Peyer's patch (tissue), 4 donors: ENCODE measurements at places on chromosomes 5 and 9. TPM values are rescaled to one million over a fixed set of nuclear protein-coding genes. Genes with fewer than 3 reads are reported as not detected.

Gene MOB3B
- 24.8 TPM for total RNA-seq

Gene ROPN1L
- not detected for total RNA-seq

Gene ANKRD31
- 0.19 TPM for total RNA-seq

Gene GCNT4
- total RNA-seq = 3.3 TPM

Gene SPINK7
- total RNA-seq = not detected

GRCh38 chr9:34589636-34590380, at the start of gene CNTFR:
TSS of gene CNTFR (minus strand) at chr9:34589724. CDS start at chr9:34568981, 20,743 bp downstream.
- no peaks in the 10 kb centered on the region for H3K4me1 ChIP-seq
- DNase-seq = peak; percentile 66
- H3K4me3 ChIP-seq = peak within 1 kb of the TSS; percentile 28

DNA sequence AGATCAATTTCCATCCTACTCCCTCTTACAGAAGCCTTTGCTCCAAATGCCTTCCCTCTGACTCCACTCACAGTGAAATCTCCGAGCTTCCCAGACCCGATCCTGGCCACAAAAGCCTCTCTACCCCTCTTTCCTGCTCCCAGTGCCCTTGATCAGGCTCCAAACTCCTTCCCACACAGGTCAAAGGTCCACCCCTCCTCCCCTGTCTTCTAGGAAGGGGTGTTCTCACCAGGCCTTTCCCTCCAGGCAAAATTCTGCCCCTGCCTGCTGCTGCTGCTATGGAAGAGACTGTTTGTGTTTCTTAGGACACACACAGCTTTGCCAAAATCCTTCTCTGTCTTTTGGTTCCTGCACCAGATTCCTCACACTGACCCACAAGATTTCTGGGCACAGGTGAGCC, 85.8 kb upstream of the ALDH1A1 start:
- DNase-seq = peak; percentile 33
- H3K4me3 ChIP-seq = no peak overlapping the region
- no peaks in the 10 kb centered on the region for H3K27me3 ChIP-seq
- no peaks in the 10 kb centered on the region for H3K4me1 ChIP-seq

DNA sequence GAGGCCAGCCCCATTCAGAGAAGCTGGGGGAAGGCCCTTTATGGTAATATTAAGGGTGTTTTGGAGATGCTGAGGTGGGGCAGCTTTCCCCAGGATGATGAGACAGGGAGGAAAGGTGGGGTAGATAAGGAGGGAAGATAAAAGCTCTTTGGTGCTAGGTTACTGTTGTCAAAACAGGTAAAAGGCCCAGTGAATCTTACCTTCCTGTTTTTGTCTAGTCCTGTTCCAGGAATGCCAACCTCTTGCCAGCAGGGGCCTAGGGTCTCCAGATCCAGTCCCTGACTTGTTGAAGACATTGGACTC, 797 bp upstream of the CCL27 start:
- no peak overlapping the region for H3K27ac ChIP-seq
- H3K4me3 ChIP-seq = no peak overlapping the region
- H3K36me3 ChIP-seq = no peaks in the 10 kb centered on the region
- no peak for DNase-seq

DNA sequence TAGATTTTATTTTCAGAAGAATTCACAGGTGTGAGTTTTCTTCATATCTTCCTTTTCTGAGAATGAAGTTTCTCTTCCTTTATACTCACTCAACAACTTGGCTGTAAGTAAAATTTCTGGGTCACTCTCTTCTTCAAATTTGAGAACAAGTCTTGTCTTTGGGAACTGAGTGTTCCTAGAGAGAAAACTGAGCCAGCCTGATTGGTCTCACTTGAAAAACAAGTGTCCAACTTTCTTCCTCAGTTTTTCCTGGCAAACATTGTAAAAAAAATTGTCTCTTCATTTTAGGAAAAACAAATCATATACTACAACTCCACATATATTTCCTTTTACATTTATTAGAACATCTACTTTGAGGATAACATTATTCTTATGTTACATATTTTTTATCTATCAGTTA, 156.1 kb upstream of the GHR start:
- no peaks in the 10 kb centered on the region for H3K4me1 ChIP-seq
- H3K27ac ChIP-seq = no peak overlapping the region
- H3K36me3 ChIP-seq = no peaks in the 10 kb centered on the region

DNA sequence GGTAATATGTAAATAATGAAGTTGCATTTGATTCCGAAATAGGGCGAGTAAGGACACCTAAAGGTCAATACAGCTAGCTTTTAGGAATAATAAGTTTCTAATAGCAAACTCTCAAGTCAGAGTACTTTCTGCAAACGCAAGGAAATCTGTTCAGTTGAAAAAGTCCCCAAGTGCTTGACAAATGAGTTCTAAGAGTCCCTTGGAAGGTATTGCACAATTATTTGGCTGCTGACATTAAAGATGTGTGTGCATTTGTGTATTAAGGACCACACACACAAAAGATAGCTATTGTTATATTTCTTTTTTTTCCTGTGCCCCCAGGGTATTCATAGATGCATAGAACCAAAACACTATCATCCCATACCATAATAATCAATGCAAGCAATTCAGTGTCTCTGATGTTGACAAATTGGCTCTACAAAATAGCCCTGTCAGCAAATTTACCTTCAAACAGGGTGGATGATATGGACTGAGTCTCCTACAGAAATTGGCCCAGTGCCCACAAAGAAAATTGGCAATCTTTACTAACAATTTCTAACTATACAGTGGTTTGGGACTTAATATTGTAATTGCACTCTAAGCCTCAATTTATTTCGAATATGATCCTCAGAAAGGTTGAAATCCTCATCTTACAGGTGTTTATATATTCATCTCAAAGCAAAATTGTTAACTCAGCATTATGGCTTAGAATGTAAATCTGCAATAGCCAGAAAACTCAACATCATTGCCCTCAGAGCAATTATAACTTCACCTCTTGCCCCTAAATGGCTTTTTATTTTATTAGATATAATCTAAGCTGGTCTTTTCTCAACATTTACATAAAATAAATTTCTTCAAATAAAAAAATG, 827.2 kb downstream of the MAT2B start:
- no peaks in the 10 kb centered on the region for H3K4me1 ChIP-seq
- no peaks in the 10 kb centered on the region for H3K36me3 ChIP-seq
- H3K27me3 ChIP-seq = no peaks in the 10 kb centered on the region
- no peak for DNase-seq
- H3K4me3 ChIP-seq = no peak overlapping the region

DNA sequence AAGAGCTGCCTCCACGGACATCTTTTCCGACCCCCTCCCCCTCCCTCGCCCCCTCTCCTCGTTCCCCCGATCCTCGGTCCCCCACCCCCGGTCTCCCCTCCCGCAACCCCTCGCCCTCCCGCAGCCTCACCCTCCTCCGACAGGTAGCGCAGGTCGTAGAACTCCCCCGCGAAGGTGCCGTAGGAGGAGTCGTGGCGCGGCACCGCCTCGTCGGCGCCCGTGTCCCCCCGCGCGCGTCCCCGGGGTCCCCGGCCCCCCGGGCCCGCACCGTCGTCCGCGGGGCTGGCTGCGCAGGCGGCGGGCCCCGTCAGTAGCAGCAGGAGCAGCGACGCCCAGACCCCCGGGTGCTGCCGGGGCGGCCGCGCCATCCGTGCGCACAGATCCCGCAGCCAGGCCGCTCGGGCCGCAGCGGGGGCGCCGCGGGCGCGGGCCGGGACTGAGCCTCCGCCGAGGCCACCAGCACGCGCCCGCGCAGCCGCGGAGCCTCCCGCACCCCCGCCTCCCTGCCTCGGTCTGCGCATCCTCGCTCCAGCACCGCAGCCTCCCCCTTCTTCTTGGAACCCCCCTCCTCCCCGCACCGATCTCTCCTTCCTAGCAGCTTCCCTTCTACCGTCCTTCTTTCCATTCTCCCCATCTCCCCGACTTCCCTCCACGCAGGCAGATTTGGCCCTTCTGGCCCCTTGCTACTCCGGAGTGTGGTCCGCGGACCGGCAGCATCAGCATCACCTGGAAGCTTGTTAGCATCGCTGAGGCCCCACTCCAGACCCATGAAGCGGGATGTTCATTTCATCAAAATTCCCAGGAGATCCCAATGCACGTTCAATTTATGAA, at the start of gene FRRS1L:
Gene FRRS1L (minus strand): TSS at position 479 of the 831 bp plus-strand sequence. CDS start 111 bp downstream, at position 368.
- H3K36me3 ChIP-seq = no peaks in the 10 kb centered on the region
- H3K4me1 ChIP-seq = no peaks in the 10 kb centered on the region
- no peak within 1 kb of the TSS for H3K27ac ChIP-seq

- H3K27me3 ChIP-seq = no peaks in the 10 kb centered on the region
- DNase-seq = no peak
- no peaks in the 10 kb centered on the region for H3K4me1 ChIP-seq
- no peak overlapping the region for H3K27ac ChIP-seq
Observed at GRCh38 chr5:11009576-11009975, 248.5 kb upstream of the DAP start.

DNA sequence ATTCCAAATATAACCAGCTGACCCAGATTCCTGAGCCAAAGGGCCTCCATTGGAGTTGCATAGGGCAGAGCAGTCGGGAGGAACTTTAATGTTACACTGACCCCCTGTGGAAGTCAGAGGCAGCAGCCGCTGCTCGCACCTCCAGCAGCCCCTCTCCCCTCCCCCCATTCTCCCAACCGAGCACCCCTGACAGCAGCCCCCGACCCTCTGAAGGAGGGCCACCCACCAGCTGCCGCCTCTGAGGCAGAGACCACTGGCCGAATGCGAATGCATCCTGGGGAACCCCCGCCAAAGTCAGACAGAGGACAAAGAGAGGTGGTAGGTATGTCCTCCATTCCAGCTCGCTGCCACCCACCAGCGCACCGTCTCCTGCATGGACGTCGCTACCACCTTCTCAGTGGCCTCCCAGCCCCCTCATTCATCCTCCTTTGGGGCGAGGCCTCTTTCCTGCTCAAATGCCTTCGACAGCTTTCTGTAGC, 231.0 kb downstream of the CDK5RAP2 start:
- no peaks in the 10 kb centered on the region for H3K4me1 ChIP-seq
- H3K36me3 ChIP-seq = no peaks in the 10 kb centered on the region
- no peak overlapping the region for H3K4me3 ChIP-seq
- no peak for DNase-seq
- no peaks in the 10 kb centered on the region for H3K27me3 ChIP-seq

DNA sequence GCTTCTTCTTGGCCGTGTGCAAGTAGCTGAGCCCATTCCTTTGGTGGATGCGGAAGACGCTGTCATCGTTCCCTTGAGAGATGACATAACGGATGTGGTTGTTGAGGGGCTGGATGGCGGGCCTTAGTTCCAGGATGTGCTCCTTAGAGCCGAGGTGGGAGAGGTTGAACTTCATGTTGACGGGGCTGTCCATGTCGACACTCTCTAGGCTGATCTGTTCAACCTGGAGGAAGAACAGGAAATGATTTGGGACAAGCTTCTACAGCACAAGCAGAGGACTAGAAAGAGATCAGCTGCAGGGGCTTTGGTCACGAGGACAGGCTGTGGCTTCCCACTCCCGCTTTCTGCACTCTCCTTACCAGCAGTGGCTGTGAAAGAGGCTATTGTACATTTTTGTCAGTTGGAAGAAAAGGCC, 176.0 kb downstream of the SLC12A2 start:
- no peaks in the 10 kb centered on the region for H3K27me3 ChIP-seq
- DNase-seq = no peak
- H3K27ac ChIP-seq = no peak overlapping the region
- H3K4me1 ChIP-seq = no peaks in the 10 kb centered on the region
- no peak overlapping the region for H3K4me3 ChIP-seq
- H3K36me3 ChIP-seq = no peaks in the 10 kb centered on the region

DNA sequence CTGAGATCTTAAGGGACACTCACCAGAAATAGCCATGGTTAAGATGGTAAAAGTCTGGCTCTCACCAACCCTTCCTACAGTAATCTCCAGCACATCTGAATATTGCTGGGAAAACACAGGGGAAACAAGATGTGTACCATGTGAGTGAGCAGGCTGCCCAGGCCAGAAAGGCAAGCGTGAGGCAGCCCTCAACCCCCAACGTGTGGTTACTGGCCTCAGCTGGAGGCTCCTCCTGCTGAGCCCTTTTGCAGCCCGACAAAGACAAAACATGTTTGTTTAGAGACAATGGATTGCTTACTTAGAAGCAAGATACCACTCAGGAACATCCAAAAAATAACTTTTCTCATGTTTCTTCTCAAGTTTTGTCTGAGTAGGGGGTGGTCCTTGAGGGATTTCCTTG, 16.6 kb downstream of the ZFP62 start:
- no peak overlapping the region for H3K27ac ChIP-seq
- no peaks in the 10 kb centered on the region for H3K4me1 ChIP-seq
- no peaks in the 10 kb centered on the region for H3K27me3 ChIP-seq
- H3K4me3 ChIP-seq = no peak overlapping the region

GRCh38 chr9:19660019-19660418, 128.8 kb downstream of the SLC24A2 start:
- no peaks in the 10 kb centered on the region for H3K27me3 ChIP-seq
- no peak overlapping the region for H3K27ac ChIP-seq
- H3K4me1 ChIP-seq = no peaks in the 10 kb centered on the region
- no peak for DNase-seq

DNA sequence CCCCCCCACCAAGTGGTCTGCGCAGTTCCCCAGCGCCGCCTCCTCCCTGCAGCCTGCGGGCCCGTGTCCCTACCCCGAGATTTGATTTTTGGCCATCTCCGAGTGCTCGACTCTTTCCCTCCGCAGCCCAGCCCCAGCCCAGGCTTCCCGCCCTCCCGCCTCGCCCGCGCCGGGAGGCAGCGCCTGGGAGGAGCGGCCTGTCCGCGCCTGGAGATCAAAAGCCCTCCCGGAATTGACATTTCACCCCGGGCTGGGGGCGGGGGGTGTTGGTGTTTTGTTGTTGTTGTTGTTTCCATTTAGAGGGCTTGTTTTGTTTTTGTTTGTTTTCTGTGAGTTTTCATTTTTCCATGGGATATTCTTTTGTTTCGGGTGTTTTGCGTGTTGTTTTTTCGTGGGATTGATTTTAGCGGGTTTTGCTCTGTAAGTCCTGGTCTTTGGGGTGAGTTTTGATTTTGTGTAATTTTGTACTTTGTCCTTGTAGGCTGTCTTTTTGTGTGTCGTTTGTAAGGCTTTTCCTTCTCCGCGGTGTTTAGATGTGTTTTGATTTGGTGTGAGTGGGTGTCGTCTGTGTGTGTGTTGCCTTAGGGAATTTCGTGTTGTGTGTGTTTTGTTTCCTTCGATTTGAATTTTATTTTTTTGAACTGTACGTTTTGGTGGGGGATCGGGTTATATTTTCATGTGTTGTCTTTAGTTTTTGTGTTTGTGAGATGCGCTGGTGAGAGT, 1.7 kb upstream of the PAX5 start:
- H3K27me3 ChIP-seq = peaks cover 46% of the 10 kb centered on the region
- H3K36me3 ChIP-seq = no peaks in the 10 kb centered on the region
- H3K4me1 ChIP-seq = peaks cover 3% of the 10 kb centered on the region
- H3K27ac ChIP-seq = no peak overlapping the region
- DNase-seq = no peak
- peak overlapping the region; percentile 58 for H3K4me3 ChIP-seq

GRCh38 chr5:53206562-53206961, 97.0 kb upstream of the MOCS2 start:
- H3K4me3 ChIP-seq = no peak overlapping the region
- no peaks in the 10 kb centered on the region for H3K4me1 ChIP-seq
- DNase-seq = no peak
- no peaks in the 10 kb centered on the region for H3K36me3 ChIP-seq

DNA sequence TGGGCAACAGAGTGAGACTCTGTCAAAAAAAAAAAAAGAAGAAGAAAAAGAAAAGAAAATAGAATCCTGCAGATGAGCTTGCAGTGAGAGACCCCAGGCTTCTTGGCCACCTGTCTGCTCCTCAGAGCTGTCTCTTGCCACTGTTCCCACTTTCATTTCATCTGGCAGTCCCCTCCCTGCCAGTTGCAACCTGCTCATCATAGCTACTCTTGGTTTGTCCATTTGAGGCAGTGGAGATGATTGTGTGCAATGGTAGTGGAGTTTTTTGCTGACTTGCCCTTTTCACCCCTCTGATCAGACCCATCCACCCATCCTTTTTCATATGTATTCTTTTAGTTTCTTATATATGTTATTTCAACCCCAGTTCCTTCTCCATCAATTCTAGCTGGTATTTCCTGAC, 28.7 kb downstream of the ANKRD33B start:
- H3K4me3 ChIP-seq = no peak overlapping the region
- no peaks in the 10 kb centered on the region for H3K36me3 ChIP-seq
- no peaks in the 10 kb centered on the region for H3K4me1 ChIP-seq
- H3K27ac ChIP-seq = no peak overlapping the region
